ENCODE measurements at places on chromosomes 4 and X.

DNA sequence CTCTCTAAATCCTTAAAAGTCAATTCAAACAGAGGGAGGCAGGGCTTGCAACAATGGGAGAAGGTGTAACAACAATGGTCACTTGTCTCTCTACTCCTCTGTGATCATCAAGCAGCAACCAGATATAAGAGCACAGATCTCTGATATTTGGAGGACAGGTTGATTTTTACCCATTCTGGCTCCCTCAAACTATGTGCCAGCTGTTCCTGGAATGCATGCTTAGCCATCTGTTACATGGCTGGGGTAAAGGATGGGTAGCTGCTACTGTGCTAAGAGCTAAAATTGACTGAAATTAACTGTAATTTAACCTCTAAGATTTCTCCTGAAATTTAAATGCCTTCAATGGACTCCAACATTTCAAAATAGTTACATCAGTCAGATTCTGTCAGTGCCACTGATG is 1459.9 kb downstream of the PCDH7 start:
- DNase-seq = no peak

- no peak for DNase-seq
Observed at GRCh38 chr4:169417629-169418282, 147.0 kb upstream of the SH3RF1 start.

GRCh38 chr4:151049430-151049884 is 34.4 kb upstream of the LRBA start:
- DNase-seq = peak; percentile 96

- no peak for DNase-seq
Observed at GRCh38 chr4:38562751-38563198, 101.2 kb upstream of the KLF3 start.

- DNase-seq = no peak
Observed at GRCh38 chr4:127575888-127576287, 56.9 kb upstream of the INTU start.

GRCh38 chrX:148682206-148682605 is 181.8 kb downstream of the AFF2 start:
- DNase-seq = no peak

DNA sequence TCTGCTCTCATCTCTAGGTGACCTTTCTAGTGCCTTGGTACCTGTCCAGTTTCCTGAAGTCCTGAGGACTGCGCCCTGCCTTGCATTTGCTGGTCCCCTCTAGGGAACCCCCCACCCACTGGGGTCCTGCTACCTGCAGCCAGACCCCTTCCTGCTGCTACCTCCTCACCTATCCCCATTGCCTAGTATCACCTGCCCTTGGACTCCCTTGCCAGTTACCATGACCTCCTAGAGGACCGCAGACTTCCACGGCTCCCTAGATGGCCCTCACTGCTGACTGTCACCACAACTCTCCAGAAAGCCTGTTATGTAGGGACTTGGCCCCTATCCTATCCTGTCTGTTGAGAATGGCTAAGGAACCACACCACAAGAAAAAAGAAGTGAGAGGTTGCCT is 166.6 kb downstream of the EFNB1 start:
- peak; percentile 20 for DNase-seq

DNA sequence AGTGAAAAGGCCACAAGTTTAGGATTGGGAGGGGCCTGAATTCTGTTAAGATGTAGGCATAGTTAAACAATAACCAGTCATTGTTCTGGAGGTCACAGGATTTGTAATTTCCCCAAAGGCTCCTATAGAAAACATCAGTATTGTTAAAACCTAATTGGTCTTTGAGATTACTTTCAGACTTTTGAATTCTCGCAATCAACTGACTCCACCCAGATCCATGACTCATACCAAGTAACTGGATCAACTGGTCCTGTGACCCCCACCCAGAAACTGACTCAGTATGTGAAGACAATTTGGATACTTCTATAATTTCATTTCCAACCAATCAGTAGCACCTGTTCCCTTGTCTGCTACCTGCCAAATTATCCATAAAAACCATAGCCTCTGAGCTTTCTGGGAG is 28.4 kb downstream of the MAGEB16 start:
- no peak for DNase-seq

- peak; percentile 74 for DNase-seq
Observed at GRCh38 chr4:40292313-40292759, 42.8 kb upstream of the CHRNA9 start.
